CD8-positive, alpha-beta memory T cell (primary cell): ENCODE measurements at places on chromosomes 13 and 19. TPM values are rescaled to one million over a fixed set of nuclear protein-coding genes. Genes with fewer than 3 reads are reported as not detected.
A peak's percentile ranks its signal among the peaks of the same experiment; 100 is the strongest.

DNA sequence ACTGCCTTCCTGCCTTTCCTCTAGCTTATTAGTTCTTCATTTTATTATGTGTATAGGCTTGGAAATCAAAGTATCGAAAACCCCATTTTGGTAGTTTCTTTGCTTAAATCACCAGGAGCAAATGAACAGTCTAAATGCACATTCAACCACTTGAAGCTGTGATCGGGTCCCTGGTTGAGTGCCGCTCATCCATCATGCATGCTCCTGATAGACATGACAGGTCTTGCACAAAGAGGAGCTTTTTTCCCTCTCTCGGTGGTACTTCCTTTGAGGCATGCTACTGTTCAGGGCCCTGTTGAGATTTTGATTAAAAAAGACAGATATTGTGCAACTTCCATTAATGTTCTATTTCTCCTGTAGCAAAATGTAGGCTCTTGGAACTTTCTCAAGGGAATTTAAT lies 185.8 kb downstream of the OLFM4 start:
- no peak for DNase-seq
- no peaks in the 10 kb centered on the region for H3K36me3 ChIP-seq
- H3K27ac ChIP-seq, result no peak overlapping the region
- no peak overlapping the region for H3K4me3 ChIP-seq
- no peaks in the 10 kb centered on the region for H3K27me3 ChIP-seq

- no peaks in the 10 kb centered on the region for H3K4me1 ChIP-seq
- no peak overlapping the region for H3K27ac ChIP-seq
- DNase-seq, result no peak
- H3K4me3 ChIP-seq, result no peak overlapping the region
- H3K27me3 ChIP-seq, result no peaks in the 10 kb centered on the region
Observed at GRCh38 chr19:46251416-46251815, 21.9 kb downstream of the IGFL1 start.

DNA sequence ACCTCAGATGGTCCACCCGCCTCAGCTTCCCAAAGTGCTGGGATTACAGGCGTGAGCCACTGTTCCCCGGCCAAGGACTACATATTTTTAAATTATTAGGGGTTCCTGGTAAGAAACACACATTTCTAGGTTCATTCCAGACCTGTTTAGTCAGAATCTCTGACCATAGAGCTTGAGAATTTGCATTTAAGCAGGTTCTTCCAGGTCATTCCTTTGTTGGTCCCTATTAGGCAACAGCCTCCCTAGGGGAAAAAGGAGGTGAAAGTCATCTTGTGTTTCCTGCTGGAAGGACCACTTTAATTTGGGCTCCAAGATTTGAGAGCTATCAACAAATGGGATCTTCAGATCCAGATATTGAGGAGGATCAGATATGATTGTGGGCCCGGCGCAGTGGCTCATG lies 16.3 kb downstream of the S1PR2 start:
- no peak overlapping the region for H3K27ac ChIP-seq
- DNase-seq, result no peak
- no peaks in the 10 kb centered on the region for H3K36me3 ChIP-seq
- H3K4me1 ChIP-seq, result peaks cover 3% of the 10 kb centered on the region
- no peaks in the 10 kb centered on the region for H3K27me3 ChIP-seq
- no peak overlapping the region for H3K4me3 ChIP-seq

DNA sequence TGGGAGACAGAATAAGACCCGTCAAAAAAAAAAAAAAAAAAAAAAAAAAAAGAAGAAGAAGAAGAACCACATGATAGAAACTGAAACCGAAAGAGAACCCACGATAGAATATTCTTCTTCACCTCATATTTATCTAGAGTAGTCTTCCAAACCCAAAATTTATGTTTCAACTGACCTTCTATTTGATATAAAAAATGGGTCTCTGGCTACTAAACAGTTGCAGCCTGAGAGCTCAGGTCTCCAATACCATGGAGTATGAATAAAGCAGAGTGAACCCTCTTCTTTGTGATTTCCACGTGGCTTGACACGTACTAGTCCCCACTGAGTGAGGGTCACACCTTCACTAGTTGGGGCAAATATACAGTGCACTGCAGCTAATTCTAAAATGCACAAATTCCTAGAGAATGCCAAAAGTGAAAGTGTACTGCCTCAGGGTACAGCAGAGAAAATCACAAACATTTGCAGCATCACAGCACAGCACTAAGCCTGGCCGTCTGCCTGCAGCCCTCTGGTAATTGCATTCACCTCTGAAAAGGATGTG lies 30.8 kb upstream of the RFC3 start:
- no peak overlapping the region for H3K27ac ChIP-seq
- H3K36me3 ChIP-seq, result no peaks in the 10 kb centered on the region
- H3K4me1 ChIP-seq, result peaks cover 7% of the 10 kb centered on the region
- DNase-seq, result peak; percentile 36
- no peaks in the 10 kb centered on the region for H3K27me3 ChIP-seq

GRCh38 chr19:32566246-32566830 lies 14.7 kb upstream of the PDCD5 start:
- no peak overlapping the region for H3K27ac ChIP-seq
- no peak for DNase-seq
- H3K4me3 ChIP-seq, result no peak overlapping the region
- H3K36me3 ChIP-seq, result no peaks in the 10 kb centered on the region

GRCh38 chr19:57771417-57771816 lies 1.9 kb downstream of the ZNF586 start:
- no peak overlapping the region for H3K27ac ChIP-seq
- peaks cover 23% of the 10 kb centered on the region for H3K36me3 ChIP-seq
- H3K27me3 ChIP-seq, result no peaks in the 10 kb centered on the region
- H3K4me3 ChIP-seq, result no peak overlapping the region
- DNase-seq, result no peak
- peaks cover 13% of the 10 kb centered on the region for H3K4me1 ChIP-seq

Gene STX10
- 63.7 TPM for total RNA-seq

- H3K4me1 ChIP-seq, result peaks cover 13% of the 10 kb centered on the region
- H3K36me3 ChIP-seq, result no peaks in the 10 kb centered on the region
- H3K27me3 ChIP-seq, result no peaks in the 10 kb centered on the region
- H3K27ac ChIP-seq, result no peak overlapping the region
- H3K4me3 ChIP-seq, result no peak overlapping the region
Observed at GRCh38 chr13:44120043-44120442, 240.3 kb downstream of the LACC1 start.
